Activated CD4-positive, alpha-beta T cell treated with anti-CD3 and anti-CD28 coated beads, Interleukin-2, amount 50 U/mL, for 48 hours (primary cell): ENCODE measurements at places on chromosomes 4 and X.

GRCh38 chr4:159382856-159383561 is 280.1 kb downstream of the RAPGEF2 start:
- no peak for DNase-seq

- DNase-seq, result no peak
Measured at GRCh38 chrX:2897311-2897689, 31.8 kb downstream of the ARSD start.

DNA sequence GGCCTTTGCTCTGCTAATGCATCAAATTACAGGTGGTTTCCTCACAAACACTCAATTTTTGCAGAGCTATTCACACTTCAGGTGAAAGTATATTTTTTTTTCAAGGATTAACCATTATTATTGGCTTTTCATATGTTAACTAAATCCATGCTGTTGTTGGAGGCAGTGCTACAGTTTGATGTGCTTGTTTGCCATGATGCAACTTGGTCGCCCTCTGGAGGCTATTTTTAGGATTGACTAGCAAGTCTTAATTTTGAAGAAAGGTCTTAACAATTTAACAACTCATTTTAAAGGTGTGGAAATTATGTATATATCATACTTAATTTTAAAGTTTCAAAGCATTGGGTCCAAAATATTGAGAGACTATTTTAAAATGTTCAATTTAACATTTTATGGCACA is 168.8 kb upstream of the FAM47A start:
- DNase-seq, result no peak

GRCh38 chrX:63250253-63250868 is 100.8 kb downstream of the SPIN4 start:
- DNase-seq, result peak; percentile 5

GRCh38 chr4:186840771-186841301 is 117.2 kb upstream of the FAT1 start:
- no peak for DNase-seq

GRCh38 chrX:24513416-24513815 is 48.3 kb downstream of the PDK3 start:
- DNase-seq, result peak; percentile 43

DNA sequence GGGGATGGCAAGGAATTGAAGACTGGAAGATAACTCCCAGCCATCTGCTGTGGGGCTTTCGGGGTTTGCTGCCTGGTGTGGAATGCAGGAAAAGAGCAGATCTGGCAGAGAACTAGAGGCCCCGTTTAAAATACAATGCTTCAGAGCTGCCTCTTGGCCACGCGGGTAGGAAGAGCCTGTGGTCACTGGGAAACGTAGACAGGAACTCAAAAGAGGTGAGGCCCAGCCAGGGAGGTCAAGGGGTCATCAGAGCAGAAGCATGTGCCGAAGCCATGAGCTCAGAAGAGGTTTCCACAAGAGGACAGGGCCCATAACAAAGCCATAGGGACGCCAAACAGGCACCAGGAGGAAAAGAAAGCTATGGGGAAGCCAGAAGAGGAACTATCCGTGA is 14.5 kb upstream of the STS start:
- no peak for DNase-seq
